ENCODE measurements at places on chromosomes 12 and 14.

GRCh38 chr12:1922075-1922709 is 3.7 kb upstream of the CACNA2D4 start:
- no peak for DNase-seq

GRCh38 chr14:29580763-29581162 is 346.9 kb downstream of the PRKD1 start:
- no peak for DNase-seq

GRCh38 chr14:75566321-75566720 is 12.1 kb upstream of the FLVCR2 start:
- no peak for DNase-seq

DNA sequence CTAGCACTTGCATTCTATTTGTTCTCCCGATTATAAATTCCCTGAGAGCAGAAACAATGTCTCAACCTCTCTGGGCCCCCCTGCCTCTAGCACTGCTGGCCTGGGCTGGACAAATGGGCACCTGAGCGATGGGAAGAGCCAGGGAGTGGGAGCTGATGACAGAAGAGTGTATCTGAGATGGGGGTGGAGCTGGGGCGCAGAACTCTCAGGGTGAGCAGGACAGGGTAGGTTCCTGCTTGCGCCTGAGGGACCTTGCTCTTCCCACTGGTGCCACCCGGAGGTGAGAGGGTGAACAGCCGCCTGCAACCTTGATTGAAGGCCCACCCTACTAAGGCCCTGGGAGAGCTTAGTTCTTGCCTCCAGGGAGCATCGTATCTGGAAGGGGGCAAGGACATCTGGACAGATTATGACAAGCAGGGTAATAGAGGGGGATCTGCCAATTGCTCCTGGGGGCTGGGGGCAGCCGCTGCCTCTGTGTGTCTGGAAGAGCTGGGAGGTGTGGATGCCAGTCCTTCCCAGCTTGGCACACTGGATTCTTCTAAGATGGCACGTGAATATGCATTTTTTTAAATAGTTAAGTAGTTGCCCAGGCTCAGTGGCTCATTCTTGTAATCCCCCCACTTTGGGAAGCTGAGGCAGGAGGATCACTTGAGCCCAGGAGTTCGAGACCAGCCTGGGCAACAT is 43.0 kb upstream of the TSPAN9 start:
- DNase-seq = peak; percentile 56

DNA sequence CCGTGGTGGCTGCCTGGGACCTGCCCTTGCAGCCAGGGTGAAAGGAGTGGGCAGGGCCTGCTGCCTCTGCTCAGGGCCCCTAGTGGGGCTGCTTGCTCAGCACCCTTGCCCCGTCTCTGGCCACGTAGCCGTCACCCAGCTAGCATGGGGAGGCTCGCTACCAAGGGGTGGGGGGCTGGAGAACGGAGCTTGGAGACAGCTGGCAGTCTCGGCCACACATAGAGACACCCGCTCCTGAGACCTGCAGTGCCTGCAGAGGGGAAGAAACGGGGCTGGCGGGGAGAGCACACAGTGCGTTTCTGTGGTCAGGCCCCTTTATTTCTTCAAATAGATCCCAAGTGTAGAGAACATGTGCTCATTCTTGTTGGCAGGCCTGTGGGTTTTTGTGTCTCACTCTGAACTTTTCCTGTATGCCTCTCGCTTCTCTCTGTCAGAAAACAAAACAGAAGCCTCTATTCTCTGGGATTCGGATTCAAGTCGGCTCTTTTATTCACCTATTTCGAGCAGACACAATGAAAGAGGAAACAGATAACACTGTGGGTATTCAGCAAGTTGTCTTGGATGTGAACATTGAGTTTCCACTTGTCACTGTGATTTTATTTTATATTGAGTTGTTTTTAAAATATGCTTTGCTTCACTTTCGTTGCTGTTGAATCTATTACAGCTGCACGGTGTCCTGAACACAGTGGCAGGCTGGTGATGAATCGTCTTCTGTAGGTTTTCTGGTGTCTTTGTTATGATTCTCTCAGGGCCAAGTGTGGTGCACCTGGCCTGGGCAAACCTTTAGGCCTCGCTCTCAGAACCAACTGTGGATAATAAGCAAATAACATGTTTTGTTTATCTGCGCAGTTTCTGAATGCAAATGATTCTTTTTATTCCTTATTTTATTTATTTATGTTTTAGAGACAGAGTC is 26.5 kb downstream of the PACS2 start:
- no peak for DNase-seq

DNA sequence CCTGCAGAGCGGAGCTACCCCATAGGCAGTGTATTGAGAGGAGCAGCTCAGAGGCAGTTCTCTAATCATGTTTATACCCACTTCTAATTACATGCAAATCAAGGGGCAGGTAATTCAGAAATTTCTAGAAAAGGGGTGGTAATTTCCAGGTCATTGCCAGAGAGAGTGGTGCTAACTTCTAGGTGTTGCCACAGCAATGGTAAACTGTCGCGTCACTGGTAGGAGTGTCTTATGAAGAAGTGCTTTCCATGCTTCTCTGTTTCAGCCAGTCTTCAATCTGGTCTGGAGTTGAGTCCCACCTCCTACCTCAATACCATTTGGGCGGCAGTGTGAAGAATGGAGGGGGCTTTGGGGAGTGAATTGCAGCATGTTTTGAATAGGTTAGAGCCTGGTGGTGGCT is 8.5 kb upstream of the AMN1 start:
- no peak for DNase-seq

GRCh38 chr12:43551971-43552559 is at the start of gene ADAMTS20:
Gene ADAMTS20, minus strand, starts transcription at chr12:43552203. Its CDS starts 282 bp downstream, at chr12:43551921.
- DNase-seq = peak; percentile 32

GRCh38 chr12:93170928-93171327 is 206.8 kb upstream of the NUDT4 start:
- DNase-seq = no peak

- DNase-seq = no peak
Measured at GRCh38 chr12:104057771-104058197, 6.5 kb upstream of the HCFC2 start.

- DNase-seq = no peak
Measured at GRCh38 chr12:93719710-93720109, 42.5 kb downstream of the CRADD start.

DNA sequence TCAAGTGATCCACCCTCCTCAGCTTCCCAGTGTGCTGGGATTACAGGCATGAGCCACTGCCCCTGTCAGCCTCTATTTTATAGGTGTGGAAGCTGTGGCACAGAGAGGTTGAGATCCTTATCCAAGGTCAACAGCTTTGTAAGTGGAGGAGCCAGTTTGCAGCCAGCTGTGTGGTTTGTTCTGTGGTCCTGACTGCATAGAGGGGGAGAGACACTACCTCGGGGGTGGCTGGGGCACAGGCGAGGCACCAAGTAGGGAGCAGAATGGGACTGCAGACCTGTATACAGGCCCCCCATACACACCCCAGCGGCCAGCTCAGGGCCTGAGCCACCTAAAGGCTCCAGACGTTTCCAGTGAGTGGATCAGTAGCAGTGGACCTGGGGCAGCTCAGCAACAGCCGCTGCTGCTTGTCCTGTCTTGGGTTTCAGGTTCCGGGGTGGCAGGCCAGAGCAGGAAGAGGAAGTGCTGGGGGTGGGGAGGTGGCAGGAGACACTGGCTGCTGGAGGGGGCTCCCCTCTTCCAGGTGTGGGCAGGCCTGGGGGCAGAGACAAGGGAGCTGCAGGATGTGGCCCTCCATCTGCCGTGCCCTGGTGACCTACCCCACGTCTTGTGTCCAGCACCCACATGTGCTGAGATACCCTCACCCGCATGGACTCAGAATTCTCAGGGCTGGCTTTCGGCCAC is 11.0 kb downstream of the ORAI1 start:
- no peak for DNase-seq

DNA sequence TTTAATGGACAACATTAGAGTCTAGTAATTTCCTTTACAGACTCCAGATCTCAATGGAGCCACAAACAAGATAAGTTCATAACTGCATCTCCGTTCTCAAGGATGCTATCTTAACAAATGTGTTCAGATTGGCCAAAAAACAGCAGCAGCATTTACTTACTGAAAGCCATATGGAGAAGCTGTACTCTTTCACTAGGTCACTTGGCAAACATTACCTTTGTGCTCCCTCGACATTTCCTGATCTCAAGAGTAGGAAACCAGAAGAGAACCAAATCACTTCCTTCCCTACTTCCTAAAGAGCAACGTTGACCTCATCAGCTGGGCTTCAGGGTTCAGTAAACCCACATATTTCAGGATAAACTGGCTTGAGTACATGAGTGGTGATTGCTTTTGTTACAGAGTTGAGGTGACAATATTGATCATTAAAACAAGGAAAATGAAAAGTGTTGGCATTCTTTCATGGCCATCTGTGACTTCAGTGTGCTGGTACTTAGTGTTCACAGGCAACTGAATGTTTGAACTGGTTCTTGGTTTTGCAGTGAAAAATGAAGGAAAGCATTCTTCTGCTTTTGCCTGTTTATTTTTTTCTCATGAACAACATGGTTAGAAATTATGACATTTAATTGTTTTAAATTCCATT is 449.6 kb downstream of the TMEM117 start:
- no peak for DNase-seq

DNA sequence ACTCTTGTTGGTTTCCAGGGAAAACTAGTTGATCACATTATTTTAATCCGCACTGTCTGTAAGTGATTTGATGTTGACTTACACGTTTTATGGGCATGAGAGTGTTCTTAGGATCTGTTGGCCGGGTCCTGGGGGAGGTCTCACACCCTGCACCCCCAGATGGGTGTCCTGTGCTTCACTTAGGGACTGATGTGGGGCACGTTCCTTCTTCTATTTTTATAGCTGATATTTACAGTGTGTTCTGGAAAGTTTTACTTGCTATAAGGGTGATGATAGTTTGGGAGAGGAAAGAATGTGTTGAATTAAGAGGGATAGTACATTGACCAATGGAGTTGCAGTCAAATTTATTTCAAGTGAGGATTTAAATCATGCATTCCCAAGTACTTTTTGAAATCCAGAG is 96.5 kb upstream of the DYNC1H1 start:
- no peak for DNase-seq

GRCh38 chr14:55347040-55347439 is 64.6 kb downstream of the ATG14 start:
- no peak for DNase-seq

DNA sequence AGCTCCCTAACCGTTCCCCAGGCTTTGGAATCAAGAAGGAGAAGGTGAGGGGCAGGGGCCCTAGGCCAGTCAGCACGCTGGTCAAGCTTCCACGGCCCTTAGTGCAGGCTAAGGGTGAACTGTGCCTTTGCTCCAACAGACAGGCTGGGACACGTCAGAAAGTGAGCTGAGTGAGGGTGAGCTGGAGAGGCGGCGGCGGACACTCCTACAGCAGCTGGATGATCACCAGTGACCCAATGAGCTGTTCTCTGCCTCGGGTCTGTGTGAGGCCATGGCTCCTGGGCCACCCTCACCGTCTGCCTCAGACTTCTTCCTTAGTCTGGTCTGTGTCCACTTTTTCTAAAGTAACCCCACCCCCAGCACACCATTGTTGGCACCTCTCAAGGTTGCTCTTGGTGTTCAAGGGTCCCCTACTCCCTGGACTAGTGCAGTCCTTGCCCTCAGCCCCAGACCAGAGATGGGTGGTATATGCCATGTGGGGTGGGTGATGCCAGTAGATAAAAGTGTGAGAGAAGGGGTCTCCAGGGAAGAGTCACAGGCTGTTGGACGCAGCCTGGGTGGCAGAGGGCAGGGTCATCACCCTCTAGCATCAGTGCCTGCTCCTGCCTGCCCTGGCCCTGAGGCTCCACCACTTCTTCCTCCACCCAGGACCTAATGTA is 20.7 kb downstream of the PRPF40B start:
- DNase-seq = no peak

- DNase-seq = no peak
Measured at GRCh38 chr14:74302152-74302628, 544 bp downstream of the ABCD4 start.

GRCh38 chr14:61566537-61567225 is 128.6 kb upstream of the HIF1A start:
- no peak for DNase-seq

DNA sequence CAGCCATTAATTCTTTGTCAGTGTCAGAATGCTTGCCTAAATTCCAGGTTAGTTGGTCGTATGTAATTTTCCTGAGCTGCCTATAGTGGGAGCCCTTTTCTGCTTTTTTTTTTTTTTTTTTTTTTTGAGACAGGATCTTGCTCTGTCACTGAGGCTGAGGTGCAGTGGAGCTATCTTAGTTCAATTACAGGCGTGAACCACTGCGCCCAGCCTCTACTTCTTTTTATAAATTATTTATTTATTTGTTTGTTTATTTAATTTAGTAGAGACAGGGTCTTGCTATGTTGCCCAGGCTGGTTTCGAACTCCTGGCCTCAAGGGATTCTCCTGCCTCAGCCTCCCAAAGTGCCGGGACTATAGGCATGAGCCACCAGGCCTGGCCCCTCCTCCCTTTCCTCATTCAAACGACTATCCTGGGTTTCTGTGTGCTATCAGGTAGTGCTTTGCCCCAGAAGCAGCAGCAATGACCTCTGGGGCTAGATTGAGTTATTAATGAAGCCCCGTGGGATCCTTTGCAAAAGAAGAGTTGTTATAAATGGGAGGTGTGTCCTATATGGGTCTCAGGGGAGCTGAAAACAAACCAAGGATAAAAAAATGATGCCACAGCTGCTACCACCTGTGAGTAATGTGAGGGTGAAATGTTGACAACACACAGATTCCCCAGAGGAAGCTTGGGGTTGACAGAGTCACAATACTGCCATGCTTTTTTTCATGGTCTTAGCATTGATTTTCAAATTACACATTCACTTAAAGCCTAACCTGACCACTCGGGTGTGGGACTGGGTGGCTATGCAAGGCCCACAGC is 34.6 kb upstream of the NFKBIA start:
- no peak for DNase-seq

- no peak for DNase-seq
Measured at GRCh38 chr14:90345239-90345557, 13.5 kb upstream of the NRDE2 start.

DNA sequence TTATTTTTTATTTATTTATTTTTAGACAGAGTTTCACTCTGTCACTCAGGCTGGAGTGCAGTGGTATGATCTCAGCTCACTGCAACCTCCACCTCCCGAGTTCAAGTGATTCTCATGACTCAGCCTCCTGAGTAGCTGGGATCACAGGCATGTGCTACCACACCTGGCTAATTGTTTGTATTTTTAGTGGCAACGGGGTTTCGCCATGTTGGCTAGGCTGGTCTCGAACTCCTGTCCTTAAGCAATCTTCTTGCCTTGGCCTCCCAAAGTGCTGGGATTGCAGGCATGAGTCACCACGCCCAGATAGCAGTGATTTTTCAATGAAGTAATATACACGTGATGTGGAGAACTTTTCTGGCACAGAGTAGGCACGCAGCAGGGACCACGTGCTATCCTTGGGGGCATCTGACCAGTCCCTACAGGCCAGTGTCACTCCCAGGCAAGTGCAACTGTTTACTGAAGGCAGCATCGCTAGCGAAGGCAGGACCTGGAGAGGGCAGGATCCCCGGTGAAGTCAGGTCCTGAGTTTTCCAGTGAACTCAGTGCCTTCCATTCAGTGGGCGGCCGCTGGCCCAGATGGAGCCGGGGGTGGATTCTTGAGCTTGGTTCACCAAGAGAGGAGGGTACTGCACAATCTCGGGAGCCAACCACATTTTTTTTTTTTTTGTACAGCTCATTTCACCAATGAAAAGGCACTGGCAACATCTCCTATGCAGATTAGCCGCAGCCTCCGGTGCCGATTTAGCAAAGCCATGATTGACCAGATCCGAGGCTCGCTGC is 11.1 kb upstream of the CLMN start:
- no peak for DNase-seq
